ENCODE measurements at places on chromosomes 6 and 20. TPM values are rescaled to one million over a fixed set of nuclear protein-coding genes. Genes with fewer than 3 reads are reported as not detected.

WFDC12 gene
- total RNA-seq = not detected

RNF144B gene
- 4.6 TPM for total RNA-seq

DNA sequence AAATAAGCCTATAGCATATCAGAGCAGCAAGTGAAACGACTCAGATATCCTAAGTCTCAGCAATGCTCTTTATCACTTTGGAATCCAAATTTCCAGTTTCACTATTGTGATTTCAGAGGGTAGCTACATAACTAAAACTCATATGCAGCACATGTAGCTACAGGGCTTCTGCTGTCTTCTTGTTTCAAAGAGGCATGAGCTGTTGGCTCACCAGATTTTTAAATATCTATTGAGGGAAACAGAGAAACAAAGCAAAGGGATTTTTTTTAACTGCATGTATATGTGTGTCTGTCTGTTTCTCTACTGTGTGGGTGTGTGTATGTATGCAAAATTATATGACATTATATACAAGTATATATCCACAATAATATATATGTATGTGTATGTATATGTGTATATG is 258.4 kb downstream of the HDGFL1 start:
- DNase-seq = no peak

- no peak for DNase-seq
Observed at GRCh38 chr6:7786214-7786661, 60.3 kb downstream of the BMP6 start.

DNA sequence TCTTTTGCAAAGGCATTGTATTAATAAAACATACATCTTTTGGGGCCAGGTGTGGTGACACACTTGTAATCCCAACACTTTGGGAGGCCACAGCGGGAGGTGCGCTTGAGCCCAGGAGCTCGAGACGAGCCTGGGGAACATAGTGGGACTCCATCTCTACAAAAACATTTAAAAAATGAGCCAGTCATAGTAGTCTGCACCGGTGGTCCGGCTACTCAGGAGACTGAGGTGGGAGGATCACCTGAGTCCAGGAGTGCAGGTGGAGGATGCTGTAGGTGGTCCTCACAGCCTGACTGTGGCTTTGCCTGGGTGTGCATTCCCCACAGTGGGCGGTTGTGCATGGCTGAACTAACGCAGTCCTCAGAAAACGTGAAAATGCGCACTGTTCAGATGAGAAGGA is 162.5 kb downstream of the DLL1 start:
- DNase-seq = no peak

GRCh38 chr6:13877051-13877450 is 47.7 kb upstream of the RNF182 start:
- no peak for DNase-seq
